Stimulated activated CD8-positive, alpha-beta memory T cell treated with anti-CD3 and anti-CD28 coated beads, Interleukin-4, amount 100 ng/mL, for 4 hours (primary cell): ENCODE measurements at places on chromosomes 7 and 10.

DNA sequence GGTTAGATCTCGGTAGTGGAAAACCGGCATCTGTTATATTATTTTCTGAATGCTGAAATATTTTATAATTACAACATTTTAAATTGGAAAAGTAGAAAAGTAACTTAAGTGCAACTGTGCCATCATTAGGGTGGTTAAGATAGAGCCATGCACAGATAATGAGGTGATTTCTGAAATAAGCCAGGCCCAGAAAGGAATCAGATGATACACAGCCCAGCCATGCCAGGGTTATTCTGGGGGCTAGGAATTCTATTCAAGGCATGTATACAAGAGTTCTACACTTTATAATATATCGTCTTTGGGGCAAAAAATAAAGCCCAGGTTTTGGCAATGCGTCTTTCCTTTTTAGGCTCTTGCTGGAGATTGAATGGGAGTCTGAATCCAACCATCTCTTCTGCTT lies 128.7 kb downstream of the ITGB8 start:
- DNase-seq: no peak

DNA sequence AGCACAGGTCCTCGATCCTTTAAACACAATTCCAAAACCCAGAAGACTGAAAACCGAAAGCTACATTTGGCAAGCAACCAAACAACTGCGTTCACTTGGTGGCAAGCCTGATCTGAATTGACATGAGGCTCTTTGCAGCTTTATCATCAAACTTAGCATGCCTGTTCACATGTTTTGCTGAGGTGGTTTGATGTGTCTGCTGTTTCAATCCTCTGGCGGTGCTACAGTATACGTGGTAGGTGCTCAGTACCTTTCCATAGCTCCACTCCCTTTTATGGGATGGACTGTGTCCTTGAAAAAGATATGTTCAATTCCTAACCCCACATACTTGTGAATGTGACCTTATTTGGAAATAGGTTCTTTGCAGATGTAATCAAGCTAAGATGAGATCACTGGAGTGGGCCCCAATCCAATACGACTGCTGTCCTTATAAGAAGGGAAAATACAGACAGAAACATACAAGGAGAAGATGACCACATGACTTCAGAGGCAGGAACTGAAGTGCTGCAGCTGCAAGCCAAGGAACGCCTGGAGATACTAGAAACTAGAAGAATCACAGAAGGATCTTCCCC lies 33.4 kb downstream of the CCDC6 start:
- DNase-seq: no peak

- DNase-seq: no peak
These were observed 226.8 kb downstream of the ARHGAP21 start for GRCh38 chr10:24496906-24497305.

DNA sequence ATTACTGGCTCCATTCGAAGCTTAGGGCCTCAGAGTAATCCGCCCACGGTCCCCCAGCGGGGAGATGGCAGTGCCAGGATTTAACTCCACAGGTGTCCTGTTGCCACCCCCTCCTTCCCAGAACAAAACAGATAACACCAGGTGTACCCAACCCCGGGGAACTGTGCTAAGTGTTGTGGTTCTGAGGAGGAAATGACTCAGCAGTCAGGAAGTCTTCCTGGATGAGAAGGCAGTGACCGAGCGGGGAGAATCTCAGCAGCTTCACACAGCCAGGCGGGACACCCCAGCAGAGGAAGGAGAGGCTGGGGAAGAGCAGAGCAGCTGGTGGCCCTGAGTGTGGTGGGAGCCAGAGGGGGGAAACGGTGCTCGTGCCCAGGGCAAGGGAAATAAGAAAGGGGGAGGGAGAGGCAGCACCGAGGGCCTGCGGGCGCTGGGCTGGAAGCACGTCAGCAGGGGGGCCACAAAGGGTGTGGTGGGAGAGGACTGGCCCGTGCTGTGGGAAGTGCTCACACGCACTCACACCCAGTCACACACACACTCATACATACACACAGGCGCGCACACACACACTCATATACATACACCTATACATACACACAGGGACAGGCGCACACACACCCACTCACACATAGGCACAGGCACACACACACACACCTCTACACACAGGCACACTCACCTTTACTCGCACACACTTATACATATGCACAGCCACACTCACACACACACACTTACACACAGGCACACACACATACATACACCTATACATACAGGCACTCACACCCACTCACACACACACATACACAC lies 59.8 kb upstream of the CHST15 start:
- DNase-seq: no peak

- no peak for DNase-seq
These were observed 107.8 kb downstream of the CUBN start for GRCh38 chr10:17021656-17022465.

GRCh38 chr10:94240491-94240890 lies 122.2 kb downstream of the NOC3L start:
- DNase-seq: no peak

- no peak for DNase-seq
These were observed 236.5 kb downstream of the SKAP2 start for GRCh38 chr7:26627891-26628341.

GRCh38 chr7:96284835-96285234 lies 37.1 kb downstream of the SLC25A13 start:
- DNase-seq: no peak

GRCh38 chr10:79116801-79117723 lies 48.3 kb downstream of the ZMIZ1 start:
- DNase-seq: no peak

DNA sequence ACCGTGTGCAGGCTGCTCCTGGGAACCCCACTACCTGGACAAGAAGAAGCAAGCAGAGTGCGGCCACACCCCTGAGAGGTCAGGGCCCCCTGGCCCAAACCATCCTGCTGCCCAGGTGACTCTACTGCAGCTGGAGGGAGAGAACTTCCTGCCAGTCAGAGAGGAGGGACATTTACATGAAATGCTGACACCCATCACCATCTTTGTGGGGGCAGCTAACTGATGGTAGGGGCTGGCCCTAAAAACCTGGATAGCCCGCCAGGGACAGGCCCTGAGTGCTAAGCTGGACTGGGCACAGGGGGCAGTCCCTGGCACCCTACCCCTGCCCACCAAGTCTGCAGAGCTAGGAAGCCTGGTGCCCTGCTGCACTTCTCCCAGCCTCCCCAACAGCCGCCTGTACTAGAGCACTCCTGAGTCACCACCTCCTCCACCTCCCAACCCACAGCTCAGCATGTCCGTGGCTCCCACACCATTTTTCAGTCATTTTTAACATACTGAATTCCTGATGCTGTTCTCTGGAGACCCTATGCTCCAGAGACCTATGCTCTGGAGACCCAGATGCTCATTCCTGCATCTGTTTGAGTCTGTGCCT lies 27.5 kb downstream of the DPCD start:
- DNase-seq: no peak

DNA sequence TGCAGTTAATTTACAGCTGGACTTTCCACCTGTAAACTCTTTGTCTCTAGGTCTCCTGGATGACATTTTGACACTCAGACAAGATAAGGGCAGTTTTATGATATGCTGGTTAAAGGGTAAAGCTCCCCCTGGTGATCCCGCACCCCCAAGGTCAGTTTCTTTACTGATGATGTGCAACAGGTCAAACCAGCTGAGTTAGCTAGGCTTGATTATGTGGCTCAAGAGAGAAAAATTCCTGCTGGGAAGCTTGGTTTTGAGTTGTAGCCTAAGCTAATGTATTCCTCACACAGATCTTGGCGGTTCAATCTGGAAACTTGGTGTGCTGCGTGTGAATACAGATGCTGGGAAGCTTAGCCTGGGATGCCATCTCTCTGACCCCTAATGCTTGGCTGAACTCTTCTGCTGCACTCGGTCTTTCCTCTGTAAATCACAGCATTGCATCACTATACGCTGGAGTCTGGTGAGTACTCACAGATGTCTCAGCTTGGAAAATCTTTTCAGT lies 11.4 kb upstream of the AKR1D1 start:
- no peak for DNase-seq

GRCh38 chr7:1725199-1725690 lies 55.2 kb downstream of the ELFN1 start:
- no peak for DNase-seq

DNA sequence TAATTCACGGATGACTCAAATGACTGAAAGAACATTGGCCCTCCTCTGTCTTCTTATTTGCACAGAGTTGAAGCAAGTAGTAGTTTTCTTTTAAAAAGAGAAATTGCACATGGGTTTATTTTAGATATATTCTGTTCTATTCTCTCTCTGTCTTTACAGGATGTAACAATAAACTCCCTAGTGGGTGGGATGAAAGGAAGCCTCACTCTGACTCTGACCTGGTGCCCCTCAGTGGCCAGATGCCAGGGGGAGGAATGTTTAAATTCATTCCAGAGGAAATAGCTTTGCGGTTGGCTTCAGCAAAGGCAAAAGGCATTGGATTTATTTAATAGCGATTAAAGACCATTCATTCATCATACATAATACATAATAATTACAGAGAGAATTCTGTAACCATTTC lies 156.4 kb upstream of the MTPN start:
- DNase-seq: no peak

DNA sequence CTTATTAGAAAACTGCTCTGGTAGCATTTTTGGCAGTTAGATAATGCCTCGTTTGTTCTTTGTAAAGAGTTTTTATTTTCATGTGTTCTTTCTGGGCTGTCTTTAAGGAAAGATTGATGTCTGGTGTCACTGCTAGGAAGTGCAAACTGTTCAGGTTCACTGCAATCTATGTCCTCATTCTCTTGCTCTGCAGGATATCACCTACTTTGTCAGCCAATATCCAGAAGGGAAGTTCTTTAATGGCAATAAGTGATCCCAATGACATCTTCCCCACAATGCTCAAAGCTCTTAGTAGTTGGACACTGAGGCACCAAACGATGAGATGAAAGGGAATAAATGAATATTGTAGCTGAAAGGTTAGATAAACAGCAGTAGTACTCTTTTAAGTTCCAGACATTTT lies 115.1 kb downstream of the AGMO start:
- DNase-seq: no peak

GRCh38 chr10:102072673-102073527 lies 7.8 kb downstream of the HPS6 start:
- DNase-seq: peak; percentile 45

GRCh38 chr7:133869556-133869955 lies 257.6 kb upstream of the LRGUK start:
- no peak for DNase-seq

GRCh38 chr10:78450239-78450638 lies 416.6 kb downstream of the RPS24 start:
- DNase-seq: no peak

- no peak for DNase-seq
These were observed 83.3 kb downstream of the RNLS start for GRCh38 chr10:88499569-88500470.

DNA sequence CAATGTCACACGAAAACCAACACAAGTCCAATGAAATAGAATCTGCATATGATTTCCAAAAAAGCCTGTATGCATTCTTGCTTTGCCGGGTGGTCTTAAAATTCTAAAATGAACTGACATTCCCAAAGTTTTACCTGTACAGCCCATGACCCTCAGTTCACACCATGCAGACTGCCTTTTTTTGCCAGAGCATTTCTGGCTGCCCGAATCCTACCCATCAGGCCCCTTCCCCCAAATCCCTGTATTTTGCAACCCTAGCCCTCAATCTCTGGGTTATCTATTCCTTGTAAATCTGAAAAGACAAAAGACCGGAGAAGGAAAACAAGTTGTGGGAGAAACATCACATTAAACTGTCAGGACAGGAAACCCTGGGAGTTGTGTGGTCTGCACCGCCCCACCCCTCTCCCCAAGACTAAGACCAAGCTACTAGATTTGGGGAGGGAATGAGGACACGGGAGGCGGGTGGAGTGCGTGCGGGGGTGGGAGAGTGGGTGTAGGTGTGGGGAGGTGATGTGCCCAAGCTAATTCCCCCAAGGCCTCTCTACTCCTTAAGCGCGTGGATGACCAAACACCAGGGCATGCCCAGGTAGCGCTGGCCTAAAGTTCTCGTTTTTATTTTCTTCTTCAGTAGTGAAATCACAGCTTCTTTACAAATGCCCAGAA lies 1.4 kb downstream of the JCAD start:
- no peak for DNase-seq
